ENCODE measurements at places on chromosomes 6 and 20.

DNA sequence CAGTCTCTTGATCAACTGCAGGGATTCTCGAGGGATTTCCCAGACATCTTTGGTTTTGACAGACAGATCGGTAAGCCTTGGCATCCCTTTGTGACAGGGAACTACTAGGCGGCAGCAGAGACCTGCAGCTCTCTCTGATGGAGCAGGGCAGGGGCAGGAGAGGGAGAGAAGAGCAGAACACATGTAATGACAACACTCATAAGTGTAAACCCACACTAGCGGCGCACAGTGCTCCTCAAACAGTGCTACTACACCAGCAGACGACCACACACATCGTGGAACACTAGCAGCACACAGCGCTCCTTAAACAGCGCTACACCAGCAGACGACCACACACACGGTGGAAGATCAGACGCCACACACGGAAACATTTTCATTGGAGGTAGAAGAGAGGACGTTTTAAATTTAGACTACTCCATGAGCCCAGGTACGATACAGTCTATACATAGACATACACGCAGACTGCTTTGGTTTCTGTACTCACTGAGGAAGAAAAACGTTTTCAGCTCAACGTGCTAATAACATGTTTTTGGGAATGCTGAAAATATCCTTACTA, 94.5 kb upstream of the TRAF3IP2 start:
- DNase-seq, result no peak

GRCh38 chr6:82365016-82365795, 1.6 kb downstream of the TPBG start:
- DNase-seq, result no peak

DNA sequence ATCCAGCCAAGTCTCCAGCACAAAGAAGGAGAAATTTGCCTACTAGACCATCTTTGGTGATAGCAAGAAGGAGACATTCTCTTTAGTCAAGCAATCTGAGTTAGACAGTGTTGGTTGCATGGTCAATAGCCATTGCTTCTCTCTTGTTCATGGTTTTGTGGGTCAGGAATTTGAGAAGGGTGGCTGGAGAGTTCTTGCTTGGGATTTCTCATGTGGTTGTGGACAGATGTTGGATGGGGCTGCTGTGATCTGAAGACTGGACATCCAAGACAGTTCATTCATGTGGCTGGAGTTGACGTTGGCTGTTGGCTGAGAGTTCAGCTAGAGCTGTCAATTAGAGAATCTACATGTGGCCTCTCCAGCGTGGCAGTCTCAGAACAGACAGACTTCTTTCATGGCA, 322.3 kb upstream of the PRDM1 start:
- no peak for DNase-seq

- no peak for DNase-seq
These were observed 422.9 kb downstream of the GJA1 start for GRCh38 chr6:121858310-121858709.

- DNase-seq, result no peak
These were observed 30.6 kb downstream of the RBM24 start for GRCh38 chr6:17311595-17312311.

- no peak for DNase-seq
These were observed 229.5 kb downstream of the ERMARD start for GRCh38 chr6:169980826-169981450.

All from stimulated activated CD4-positive, alpha-beta T cell treated with anti-CD3 and anti-CD28 coated beads, Interleukin-15, amount 100 ng/mL, for 1 hour (primary cell).